Activated T-cell treated with anti-CD3 and anti-CD28 coated beads, Interleukin-2, amount 50 U/mL, for 1 hour (primary cell): ENCODE measurements at places on chromosomes 2 and 18.

GRCh38 chr18:79902640-79903039, 48.8 kb downstream of the SLC66A2 start:
- DNase-seq: no peak

GRCh38 chr2:225002656-225003045, 39.6 kb downstream of the DOCK10 start:
- DNase-seq: peak; percentile 43

- DNase-seq: no peak
Measured at GRCh38 chr2:112832841-112833638, 3.5 kb downstream of the IL1B start.

- no peak for DNase-seq
Measured at GRCh38 chr2:17309741-17310339, 208.4 kb downstream of the RAD51AP2 start.

DNA sequence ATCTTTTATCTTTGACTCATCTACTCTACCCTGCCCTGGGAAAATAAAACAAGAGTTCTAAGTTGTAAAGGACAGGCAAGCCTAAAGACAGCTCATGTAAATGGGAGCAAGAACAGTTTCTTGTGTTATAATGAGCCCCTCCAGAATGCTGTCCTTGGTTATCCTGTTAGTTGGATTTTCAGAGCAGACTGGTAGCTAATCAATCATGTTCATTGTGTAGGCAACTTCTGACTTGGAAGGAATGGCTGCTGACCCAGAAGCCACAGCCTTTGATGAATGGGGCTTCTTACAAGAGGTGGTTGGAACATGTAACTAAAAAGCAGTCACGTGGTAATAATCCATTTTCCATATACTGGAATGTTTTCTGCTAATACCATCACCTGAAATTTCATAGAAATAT, 254.2 kb downstream of the AGPS start:
- no peak for DNase-seq

DNA sequence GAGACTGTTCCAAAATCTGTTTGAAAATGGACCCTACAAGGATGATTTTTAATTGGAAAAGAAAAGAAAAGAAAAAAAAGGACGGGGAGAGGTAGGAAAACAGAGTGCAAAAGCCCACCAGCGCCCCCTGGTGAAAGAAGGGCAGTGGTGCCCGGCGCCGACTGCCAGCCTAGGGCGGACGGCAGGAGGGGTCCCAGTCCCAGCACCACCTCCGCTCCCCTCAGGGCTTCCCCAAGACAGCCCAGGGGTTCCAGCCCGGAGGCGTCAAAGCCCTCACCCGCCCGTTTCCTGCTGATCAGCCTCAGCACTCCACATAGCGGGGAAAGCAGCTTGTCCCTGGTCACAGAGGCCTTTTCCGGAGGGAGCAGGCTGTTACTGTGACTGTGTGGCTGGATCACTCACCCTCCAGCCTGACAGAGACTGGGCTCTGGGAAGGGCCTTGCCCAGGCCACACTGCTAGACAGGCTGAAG, 213.9 kb downstream of the TFCP2L1 start:
- DNase-seq: peak; percentile 25

DNA sequence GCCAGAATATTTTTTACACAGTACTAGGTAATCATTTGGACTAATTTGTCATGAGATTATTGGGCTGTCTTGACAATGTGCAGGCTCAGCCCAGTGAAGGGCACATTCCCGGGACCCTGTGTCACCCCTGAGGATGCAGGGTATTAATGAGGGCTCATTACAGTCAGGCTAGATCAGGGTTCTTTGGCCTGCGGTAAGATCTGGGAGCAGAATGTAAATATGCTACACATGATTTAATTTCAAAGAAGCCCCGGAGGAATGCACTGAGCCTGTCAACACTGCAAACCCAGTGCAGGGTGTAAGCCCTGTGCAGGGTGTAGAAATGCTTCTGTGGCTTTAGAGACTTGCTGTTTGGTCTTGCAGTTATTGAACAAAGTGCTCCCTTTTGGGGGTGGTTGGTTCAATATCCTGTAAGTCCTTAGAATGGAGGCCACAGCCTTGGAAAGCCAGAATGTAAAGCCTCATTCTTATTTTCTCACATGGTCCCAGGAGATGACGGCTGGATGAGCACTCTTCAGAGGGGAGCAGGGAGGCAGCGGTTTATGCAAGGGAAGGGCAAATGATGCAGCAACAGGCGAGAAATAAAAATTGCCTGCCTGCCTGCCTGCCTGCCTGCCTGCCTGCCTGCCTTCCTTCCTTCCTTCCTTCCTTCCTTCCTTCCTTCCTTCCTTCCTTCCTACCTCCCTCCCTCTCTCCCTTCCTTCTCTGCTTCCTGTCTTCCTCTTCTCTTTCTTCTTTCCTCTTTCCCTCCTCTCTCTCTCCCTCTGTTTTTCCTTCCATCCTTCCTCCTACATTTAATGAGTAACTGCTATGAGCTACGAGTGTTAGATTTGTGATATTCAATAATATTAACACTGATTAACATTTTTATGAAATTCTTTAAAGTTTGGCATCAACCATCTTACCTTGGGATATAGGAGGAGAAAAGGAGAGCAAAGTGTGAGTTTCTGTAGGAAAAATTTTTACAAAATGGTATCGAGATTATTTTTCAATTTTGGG, 148.8 kb downstream of the VAPA start:
- no peak for DNase-seq

GRCh38 chr2:172995323-172996244, 80.1 kb upstream of the MAP3K20 start:
- no peak for DNase-seq

- no peak for DNase-seq
Measured at GRCh38 chr2:61645911-61646310, 107.8 kb upstream of the XPO1 start.

DNA sequence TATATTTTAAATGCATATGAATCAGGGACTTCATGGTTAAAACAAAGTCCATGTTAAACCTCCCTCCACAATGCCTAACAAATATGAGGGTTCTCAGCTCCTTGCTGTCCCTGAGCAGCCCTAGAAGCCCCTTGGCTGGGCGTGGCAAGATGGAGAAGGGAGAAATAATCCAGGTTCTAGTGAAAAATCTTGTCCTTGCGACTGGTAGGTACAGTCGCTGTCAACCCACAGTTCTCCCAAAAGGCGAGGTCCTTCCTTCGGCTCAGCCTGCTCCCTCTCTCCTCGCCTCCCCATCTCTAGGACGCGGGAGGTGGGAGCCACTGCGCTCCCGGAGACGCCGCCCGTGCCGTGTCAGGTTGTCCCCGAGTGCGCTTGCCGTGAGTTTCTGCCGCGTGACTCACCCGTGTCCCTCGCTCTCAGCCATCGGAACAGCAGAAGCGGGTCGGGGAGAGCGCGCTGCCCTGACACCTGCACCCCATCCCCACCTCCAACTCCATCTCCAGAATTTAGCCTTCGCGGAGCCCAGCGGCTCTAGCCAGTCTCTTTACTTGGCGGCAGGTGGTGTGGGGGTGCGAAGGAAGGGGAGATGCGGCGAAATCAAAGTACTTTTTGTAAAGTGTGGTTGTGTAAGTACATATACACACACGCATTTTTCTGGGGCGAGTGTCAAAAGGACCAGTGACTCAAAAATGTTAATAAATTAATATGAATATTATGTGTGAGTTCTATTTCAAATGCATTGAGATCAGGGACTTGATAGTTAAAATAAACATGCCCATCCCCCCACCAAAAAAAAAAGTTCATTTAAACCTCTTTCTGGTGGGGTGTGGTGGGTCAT, 65.1 kb upstream of the TMEM17 start:
- no peak for DNase-seq

DNA sequence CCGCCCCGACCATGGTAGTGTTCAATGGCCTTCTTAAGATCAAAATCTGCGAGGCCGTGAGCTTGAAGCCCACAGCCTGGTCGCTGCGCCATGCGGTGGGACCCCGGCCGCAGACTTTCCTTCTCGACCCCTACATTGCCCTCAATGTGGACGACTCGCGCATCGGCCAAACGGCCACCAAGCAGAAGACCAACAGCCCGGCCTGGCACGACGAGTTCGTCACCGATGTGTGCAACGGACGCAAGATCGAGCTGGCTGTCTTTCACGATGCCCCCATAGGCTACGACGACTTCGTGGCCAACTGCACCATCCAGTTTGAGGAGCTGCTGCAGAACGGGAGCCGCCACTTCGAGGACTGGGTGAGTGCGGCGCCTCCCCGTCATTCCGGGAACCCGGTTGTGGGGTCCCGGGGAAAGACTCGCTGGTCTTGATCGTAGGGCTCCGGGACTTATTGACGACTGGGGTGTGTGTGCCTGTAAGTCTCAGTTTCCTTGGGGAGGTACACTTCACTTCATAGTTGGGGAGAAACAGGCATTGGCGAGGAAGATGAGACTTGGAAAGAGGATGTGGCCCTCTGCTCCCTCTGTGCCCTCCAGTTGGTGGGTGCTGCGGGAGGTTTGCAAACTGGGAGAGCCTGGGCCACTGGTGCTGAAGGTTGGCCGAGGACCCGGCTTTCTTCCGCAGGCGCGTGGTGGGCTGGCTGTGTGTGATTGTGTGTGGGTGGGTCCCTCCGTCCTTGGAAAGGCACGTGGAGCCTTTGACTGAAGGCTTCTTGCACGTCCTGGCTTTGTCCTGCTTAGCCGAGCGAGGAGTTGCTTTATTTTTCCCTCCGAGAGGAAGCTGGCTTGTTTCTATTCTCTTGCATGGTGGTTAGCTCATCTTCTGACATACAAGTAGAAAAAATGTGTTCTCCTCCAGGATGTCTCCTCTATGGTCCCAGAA, 886 bp downstream of the PRKCE start:
- DNase-seq: peak; percentile 50

GRCh38 chr2:215677481-215677880, 241.6 kb upstream of the FN1 start:
- no peak for DNase-seq

DNA sequence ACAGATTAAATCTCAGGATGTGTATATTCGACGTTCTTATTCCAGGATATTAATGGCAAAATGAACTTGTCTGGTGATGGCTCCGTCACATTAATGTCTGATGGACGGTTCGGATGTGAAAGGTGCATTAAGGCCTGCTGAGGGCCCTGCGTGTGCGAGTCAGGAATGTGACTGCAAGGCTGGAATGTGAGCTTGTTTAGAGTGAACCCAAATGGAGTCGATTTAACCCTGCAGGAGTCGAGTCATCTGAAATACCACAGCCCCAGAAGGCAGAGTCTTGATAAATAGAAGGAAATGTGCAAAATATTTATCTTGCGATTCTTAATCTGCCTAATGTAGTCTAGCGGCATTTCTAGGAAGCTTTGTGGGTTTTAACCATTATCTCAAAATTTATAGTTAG, 44.3 kb downstream of the RDH14 start:
- no peak for DNase-seq

- DNase-seq: no peak
Measured at GRCh38 chr2:193349642-193350041, 1154.9 kb upstream of the TMEFF2 start.

DNA sequence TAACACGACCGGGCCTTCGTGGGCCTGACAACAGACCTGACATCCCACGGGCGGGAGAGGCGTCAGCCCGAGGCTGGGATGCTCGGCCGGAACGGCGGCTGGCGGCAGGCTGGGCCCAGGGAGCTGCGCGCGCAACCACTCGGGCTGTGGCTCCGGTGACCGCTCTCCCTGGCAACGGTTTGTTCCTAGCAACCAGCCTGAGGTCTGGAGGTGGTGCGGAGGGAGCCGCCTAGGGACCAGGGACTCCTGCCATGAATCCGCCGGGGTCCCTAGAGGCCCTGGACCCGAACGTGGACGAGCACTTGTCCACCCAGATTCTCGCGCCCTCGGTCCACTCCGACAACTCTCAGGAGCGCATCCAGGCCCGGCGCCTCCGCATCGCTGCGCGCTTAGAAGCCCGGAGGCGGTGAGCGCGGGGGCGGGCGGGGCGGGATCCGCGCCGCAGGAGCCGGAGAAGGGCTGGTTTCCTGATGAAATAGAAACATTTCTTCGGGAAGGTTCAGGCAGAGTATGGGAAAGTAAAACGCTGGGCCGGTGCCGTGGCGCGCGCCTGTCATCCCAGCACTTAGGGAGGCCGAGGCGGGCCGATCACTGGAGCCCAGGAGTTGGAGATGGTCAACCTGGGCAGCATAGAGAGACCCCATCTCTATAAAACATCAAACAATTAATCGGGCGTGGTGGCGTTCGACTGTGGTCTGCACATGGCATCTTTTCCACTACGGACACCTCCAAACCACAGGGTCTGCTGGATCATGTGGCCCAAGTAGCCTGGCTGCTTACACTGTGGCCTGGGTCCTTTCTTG, at the start of gene DRC1:
DRC1 (plus strand) TSS at position 182 of the 803 bp plus-strand sequence; CDS start at position 252, 70 bp downstream.
- DNase-seq: no peak

DNA sequence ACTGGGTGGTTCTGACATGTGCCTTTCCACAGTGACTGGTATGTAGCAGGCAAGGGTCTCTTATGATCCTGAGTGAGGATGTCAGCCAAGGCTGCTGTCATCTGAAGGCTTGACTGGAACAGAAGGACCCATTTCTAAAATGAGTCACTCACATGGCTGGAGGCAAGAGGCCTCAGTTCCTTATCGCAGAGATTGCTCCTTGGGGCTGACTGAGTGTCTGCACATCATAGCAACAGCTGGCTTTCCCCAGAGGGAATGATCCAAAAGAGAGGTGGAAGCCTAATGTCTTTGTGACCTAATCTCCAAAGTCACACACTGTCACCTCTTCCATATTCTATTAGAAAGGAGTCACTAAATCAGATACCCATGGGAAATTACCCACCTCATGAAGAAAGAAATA, 114.0 kb downstream of the NEDD4L start:
- no peak for DNase-seq

DNA sequence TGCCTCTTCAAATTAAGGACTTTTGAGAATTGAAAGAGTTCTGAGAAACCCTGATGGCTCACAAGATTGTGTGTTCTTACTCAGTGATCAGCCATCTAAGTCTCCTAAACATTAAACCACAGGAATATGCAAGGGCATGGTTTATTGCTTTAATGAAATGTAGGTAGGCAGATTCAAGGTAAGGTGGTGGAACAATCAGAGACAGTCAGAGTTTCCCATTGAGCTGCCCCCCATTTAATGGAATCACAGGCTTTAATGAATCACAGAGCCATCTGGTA, 107.8 kb upstream of the LRATD1 start:
- DNase-seq: no peak

GRCh38 chr18:23401400-23402347, 51.4 kb upstream of the RIOK3 start:
- DNase-seq: no peak

GRCh38 chr2:175478096-175478768, 296.7 kb upstream of the ATP5MC3 start:
- no peak for DNase-seq

DNA sequence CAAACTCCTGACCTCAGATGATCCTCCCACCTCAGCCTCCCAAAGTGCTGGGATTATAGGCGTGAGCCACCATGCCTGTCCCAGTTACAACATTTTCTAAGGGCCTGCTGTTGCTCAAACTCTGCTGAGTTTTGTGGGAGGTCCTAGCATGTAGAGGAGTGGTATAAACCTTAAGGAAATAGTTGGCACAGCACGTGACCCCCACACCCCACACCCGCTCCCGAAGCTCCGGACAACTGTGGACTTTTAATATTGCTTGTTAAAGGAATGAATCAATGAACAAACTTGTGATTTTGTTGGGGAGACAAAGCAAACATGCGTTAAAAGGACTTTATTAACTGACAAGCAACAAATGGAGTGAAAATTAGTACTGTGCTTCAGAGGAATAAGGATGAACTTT, 137.8 kb upstream of the GATA6 start:
- DNase-seq: no peak

- DNase-seq: no peak
Measured at GRCh38 chr2:159045545-159046454, 77.4 kb downstream of the TANC1 start.
